ENCODE measurements at places on chromosomes 4 and X.
A peak's percentile ranks its signal among the peaks of the same experiment; 100 is the strongest.

DNA sequence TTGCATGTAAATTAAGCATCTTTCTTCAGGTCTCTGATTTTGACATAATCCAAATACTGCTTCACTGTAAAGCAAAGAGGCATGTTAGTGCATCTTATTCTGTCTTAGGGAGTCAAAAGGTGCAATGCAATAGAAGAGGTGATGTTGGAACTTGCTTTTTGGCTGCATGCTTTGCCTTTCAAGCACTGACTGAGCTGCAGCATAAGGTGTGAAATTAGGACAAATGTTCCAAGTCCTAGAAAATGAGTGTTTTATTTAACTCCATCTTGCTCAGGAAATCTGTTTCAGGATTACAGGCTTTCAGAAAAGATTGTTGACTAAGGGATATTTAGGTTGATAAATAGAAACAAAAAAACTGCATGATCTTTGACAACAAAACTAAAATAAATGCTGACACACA lies 30.8 kb downstream of the NAA11 start:
- no peak for DNase-seq

DNA sequence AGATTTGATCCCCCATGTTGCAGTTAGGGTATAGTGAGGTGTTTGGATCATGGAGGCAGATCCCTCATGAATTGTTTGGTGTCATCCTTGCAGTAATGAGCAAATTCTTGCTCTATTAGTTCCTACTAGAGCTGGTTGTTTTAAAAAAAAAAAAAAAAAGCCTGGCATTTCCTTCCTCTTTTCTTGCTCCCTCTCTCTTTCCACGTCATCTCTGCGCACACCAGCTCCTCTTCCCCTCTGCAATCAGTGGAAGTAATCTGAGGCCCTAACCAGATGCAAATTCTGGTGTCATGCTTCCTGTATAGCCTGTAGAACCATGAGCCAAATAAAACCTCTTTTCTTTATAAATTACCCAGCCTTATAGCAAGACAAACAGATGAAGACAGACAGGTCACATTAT lies 24.5 kb downstream of the WDR17 start:
- no peak for DNase-seq

GRCh38 chrX:13764281-13764680 lies 29.7 kb downstream of the OFD1 start:
- no peak for DNase-seq

DNA sequence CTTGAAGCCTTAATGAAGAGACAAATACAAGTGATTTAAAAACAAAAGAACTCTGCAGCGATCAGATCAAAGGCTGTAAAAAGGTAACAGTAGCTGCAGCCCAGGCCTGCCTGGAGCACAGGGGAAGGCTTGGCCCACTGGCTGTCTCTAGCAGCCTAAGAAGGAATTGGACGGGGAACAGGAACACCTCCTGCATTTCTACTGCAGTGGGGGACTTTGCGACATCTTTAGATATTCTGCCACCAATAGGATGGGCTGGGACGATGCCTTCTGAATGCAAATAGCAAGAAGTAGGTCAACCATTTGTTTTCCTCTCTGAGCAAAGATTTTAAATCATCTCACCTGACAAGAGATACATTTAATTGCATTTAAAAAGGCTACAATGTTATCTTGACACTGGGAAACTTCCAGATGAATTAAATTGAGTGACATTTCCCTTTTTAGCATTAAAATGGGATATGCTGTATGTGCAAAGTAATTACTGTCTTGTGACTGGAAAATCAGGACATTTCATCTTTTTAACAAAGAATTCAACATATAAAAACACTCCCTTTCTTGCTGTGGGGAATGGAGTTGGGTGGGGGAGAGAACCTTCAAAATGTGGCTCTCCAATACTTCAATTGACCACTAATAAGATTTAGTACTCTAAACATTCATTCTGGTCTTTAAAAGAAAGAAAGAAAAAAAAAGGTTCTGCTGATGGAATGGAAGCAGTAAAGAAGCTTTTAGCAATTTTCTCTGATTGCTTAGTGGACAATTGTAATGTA lies 70.0 kb downstream of the NYX start:
- DNase-seq = no peak

DNA sequence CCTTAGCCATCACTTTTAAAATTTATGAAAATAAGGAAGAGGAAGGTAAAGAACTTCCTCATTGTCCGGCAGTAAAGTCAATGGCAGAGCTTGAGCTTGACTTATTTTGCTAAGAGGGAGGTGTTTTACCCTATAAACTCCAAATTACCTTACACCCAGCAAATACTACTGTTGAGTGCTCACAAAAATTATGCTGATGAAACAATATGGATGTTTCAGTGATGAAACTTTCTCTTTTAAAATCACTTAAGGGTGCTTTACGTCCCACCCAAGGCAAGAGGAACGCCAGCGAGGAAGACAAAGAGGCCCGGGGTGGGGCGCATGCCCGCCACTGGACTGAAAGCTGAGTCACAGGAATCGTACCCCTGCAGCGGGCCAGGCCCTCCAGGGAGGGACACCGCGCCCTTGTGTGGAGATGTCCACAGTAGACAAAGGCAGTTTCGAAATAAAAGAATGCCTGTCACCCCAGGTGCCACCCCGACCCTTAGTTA lies 560 bp upstream of the TMSB4X start:
- no peak for DNase-seq

DNA sequence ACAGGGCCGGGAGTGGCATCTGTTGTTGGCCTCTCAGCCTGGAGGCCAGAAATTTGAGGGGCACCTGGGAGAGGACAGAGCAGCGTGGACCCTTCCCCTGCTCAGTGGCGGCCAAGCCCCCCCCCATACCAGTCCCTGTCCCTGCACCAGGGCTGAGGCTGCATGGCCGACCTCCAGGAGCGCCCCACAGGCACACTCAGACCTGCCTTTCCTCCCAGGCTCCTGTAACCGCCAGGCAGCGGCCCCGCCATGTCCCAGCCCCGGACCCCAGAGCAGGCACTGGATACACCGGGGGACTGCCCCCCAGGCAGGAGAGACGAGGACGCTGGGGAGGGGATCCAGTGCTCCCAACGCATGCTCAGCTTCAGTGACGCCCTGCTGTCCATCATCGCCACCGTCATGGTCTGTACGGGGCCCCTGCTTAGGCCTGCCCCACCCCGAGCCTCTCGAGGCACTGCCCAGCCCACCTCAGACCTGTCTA lies 15.3 kb downstream of the TMEM175 start:
- no peak for DNase-seq

DNA sequence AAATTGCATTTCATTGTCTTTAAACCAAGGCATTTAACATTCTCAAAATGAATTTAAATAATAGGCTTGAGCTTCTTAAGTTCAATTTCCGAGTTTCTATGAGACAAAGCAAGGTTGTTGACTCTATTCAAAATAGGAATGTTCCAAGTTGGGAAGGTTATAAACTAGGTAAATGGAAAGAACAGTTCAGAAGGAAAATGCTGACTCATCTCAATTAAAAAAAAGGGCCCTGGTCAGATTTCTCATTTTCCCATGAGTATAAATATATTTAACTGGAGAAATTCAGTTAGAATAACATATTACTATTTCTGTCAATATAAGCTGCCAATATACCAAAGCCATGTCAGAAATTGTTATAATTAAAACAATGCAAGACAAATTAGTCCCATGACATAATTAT lies 113.8 kb downstream of the ATP8A1 start:
- DNase-seq = no peak

DNA sequence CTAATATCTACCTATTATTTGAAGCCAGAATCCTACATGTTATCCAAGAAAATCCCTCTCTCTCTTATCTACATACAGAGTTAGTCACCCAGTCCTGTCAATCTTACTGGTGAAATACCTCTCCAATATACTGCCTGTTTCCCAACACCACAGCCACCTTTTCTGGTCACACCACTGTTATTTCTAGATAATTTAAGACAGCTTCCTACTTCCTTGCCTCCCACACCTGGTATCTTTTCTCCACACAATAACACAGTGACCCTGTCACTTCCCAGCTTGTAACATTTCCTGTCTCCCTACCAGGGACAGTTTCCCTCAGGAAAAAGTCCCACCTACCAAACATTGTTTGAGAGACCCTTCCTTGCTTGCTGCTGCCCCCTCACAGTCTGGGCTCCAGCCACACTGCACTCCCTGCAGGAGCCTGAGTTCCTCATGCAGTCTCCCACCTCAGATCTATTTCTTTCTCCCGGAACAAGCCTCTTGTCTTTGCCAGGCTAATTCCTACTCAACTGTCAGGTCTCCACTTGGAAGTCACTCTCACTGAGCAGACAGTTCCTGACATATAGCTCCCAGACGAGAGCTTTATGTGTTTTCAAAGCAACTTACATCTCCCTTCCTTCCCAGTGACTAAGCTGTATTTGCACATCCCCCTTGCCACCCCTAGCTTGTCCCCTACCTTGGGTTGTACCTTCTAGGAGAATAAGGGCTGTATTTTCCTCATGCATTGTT lies 73.6 kb upstream of the QRFPR start:
- DNase-seq = no peak

- no peak for DNase-seq
Observed at GRCh38 chr4:80072228-80072743, 743 bp downstream of the ANTXR2 start.

DNA sequence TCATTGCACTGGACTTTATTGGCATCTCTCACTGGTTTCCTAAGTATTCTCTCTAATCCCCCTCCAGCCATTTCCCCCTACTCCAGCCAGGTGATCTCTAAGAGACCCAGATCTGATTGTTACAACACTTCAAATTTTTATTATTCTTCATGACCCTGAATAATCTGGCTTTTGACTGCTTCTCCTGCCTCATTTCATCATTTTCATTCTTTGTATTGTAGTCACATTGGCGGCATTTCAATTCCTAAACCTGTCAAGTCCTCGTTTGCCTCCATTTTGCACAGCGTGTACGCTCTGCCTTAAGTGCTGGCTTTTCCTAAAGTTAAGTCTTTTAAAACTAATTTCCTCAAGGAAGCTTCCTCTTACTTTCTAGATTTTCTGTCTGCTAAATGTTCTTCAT lies 31.6 kb downstream of the UBE2K start:
- DNase-seq = no peak

GRCh38 chr4:120692964-120693363 lies 229.6 kb downstream of the PRDM5 start:
- DNase-seq = peak; percentile 29

- DNase-seq = no peak
Observed at GRCh38 chrX:100680756-100681155, 36.8 kb downstream of the SRPX2 start.

DNA sequence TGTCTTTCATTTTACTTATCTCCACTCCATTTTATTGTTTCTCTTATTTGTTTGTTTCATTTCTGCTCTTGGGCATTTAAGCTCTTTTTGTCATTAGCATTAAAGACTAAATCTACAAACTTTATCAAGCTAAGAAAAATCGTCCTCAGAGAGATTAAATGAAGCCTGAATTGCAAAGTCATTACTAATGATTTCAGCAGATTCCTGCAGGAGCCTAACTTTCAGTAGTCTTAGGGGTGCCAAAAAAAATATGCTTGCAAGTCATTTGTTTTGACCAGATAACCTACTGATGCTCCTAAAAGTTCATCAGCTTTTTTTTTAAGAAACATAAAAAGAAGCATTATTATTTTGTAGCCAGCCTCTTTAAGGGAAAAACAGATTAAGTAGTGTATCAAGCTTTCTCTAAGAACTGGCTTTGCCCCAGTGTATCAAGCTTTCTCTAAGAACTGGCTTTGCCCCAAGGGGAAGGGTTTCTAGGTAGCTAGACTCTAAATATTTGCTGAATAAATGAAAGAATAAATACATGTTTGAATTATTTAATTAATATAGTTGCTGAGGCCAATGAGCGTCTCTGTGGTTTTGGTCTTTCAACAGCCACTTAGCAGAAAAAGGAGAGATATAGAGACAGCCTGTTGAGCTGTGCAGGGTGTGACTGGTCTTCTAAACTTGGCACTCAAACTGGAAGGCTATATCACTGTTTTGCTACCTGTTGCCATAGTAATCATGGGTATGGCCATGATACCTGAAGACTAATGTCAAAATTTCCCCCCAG lies 174.2 kb downstream of the BTC start:
- no peak for DNase-seq

- no peak for DNase-seq
Observed at GRCh38 chrX:10676235-10676957, 56.0 kb upstream of the MID1 start.

- DNase-seq = no peak
Observed at GRCh38 chrX:13938829-13939530, 90.7 kb downstream of the GEMIN8 start.

DNA sequence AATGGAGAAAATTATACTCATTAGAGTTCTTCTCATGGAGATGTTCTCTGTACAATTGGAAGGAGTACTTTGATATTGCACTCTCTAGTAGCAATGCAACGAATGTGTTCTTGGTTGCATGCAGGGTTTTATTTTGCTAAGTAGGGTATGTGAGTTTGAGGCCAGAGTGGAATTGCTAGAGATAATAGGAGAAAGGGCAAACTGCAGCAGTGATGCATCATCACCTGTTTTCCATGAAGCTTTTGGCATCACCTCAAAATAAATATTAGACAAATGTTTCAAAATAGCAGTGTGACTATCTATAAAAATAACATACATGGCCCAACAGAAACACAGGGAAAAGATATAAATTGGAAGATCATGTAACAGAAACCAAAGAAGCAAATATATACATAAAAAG lies 93.3 kb downstream of the TIGD2 start:
- DNase-seq = no peak

GRCh38 chr4:171812333-171812664 lies 905 bp upstream of the GALNTL6 start:
- DNase-seq = no peak

DNA sequence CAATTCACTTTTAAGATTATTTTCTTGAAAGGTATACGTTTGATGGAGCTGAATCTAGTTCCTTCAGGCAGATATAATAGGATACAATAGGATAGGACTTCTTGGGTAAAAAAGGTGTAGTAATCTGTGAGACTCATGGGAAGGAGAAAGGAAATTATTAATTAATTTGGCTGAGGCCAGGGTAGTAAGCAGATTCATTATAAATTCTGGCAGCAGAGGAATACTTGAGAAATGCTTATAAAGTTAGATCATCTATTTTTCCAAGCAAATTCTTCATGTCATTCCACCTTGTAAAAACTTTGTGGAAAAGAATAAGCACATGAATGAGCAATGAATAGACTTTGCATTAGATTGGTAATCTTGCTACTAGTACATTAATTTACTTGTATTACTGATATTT lies 46.9 kb downstream of the GYPE start:
- DNase-seq = no peak

DNA sequence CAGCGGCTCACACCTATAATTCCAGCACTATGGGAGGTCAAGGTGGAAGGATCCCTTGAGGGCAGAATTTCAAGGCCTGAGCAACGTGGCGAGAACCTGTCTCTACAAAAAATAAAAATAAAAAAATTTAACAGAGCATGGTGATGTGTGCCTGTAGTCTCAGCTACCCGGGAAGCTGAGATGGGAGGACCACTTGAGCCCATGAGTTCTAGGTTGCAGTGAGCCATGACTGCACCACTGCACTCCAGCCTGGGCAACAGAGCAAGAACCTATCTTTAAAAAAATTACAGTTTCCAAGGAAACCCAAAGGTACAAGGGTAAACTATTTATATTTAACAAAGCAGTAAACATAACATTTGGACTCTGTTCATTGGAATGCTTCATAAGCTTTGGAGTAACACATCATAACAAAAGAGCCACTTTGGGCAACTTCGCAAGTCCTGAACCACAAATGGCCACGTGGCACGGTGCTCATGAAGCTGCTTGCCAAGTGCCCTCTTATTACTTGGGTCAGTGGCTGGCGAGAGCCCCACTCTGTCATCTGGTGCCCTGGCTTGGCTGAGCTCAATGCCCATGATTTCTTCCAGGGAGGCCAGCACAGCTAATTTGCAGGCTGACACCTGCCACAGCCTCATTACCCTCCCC lies 165.6 kb downstream of the SH3KBP1 start:
- peak; percentile 20 for DNase-seq

- no peak for DNase-seq
Observed at GRCh38 chr4:73272816-73273215, 14.2 kb upstream of the ANKRD17 start.

GRCh38 chr4:170775851-170776250 lies 686.1 kb upstream of the AADAT start:
- no peak for DNase-seq

Data from AG09319 (cell line).